Mucosa of gallbladder (tissue), 1 donor: ENCODE measurements at places on chromosomes 11 and 22. TPM values are rescaled to one million over a fixed set of nuclear protein-coding genes. Genes with fewer than 3 reads are reported as not detected.

DNA sequence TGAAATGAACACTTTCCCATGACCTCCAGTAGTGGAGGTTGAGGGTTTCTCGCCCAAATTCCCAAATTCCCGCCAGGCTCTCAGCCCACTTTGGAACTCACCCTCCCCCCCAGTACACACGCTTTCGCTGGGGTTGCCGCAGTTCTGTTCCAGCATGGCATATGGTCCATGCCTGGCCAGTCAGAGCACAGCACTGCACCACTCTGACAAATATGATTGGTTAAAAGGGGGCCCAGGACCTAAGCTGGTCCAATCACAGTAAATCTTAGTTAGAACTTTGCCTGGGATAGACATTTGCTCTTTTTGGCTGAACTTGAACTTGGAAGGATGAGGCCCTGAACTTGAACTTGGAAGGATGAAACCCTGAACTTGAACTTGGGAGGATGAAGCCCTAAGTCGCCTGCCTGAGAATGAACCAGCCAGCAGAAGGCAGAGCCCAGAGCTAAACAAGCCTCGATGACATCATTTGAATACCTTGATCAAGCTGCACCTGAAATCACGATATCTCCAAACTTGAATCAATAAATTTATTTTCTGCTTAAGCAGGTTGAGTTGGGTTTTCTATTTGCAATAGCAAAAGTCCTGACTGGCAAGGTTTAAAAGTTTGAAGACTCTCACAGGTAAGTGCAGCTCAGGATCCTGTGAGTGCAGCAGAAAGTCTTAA lies 12.6 kb upstream of the SSTR3 start:
- DNase-seq = no peak

DNA sequence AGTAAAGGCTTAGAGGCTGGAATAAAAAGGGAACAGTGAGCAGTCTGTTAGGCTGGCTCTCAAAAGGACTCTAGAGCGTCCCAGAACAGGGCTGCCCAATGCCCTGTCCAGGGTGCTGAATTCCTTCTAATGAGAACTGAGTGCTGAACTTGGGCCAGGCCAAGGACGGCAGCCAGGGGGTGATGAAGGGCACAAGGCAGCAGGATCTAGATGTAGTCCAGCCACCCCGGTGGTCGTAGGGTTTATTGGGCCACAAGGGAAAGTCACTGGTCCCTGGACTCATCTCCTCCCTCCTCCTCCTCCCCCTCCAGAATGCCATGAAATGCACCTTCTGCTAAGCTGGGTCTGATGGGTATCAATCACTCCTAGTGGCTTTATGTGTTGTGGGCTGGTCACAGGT lies 19.2 kb downstream of the NPTXR start:
- DNase-seq = peak; percentile 75

Gene ASPHD2
- total RNA-seq = 5.5 TPM

- no peak for DNase-seq
These were observed 3.7 kb downstream of the VSIG10L2 start for GRCh38 chr11:125949271-125950177.

GRCh38 chr11:6391537-6392134 lies 1.4 kb downstream of the SMPD1 start:
- DNase-seq = no peak

Gene LMO1
- total RNA-seq = not detected

Gene OR4D5
- total RNA-seq = not detected

DNA sequence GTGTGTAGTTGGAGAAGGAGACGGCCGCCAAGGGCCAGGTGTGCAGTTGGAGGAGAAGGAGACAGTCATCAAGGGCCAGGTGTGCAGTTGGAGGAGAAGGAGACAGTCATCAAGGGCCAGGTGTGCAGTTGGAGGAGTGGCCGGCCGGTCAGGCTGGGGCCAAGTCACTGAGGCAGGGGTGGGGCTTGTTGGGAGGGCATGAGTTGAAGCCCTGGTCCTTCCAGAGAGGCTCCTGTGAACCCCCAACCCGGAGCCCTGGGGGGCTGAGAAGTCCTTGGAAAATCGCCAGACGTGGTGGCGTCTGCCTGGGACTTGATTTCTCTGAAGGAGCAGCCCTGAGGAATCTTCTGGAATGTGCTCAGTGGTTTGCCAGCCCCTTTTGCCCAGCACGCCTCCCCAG lies 1320.5 kb downstream of the BRD1 start:
- no peak for DNase-seq

Gene SLC29A2
- 19.0 TPM for total RNA-seq
